ENCODE measurements at places on chromosomes 12 and 14. TPM values are rescaled to one million over a fixed set of nuclear protein-coding genes. Genes with fewer than 3 reads are reported as not detected.

GRCh38 chr12:44703182-44703910, 172.8 kb downstream of the NELL2 start:
- no peak for DNase-seq

DNA sequence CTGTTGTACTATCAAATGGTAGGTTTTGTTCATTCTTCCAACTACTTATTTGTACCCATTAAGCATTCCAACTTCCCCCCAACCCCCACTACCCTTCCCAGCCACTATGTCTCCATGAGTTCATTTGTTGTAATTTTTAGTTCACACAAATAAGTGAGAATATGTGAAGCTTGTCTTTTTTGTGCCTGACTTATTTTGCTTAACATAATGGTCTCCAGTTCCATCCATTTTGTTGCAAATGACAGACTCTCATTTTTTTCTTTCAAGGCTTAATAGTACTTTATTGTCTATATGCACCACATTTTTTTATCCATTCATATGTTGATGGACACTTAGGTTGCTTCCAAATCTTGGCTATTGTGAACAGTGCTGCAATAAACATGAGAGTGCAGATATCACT, 86.2 kb downstream of the ALG10B start:
- no peak for DNase-seq

GRCh38 chr12:99253068-99253467, 394.5 kb upstream of the GARIN6 start:
- no peak for DNase-seq

- peak; percentile 45 for DNase-seq
These were observed 279.8 kb downstream of the AKAP6 start for GRCh38 chr14:32608857-32609256.

DNA sequence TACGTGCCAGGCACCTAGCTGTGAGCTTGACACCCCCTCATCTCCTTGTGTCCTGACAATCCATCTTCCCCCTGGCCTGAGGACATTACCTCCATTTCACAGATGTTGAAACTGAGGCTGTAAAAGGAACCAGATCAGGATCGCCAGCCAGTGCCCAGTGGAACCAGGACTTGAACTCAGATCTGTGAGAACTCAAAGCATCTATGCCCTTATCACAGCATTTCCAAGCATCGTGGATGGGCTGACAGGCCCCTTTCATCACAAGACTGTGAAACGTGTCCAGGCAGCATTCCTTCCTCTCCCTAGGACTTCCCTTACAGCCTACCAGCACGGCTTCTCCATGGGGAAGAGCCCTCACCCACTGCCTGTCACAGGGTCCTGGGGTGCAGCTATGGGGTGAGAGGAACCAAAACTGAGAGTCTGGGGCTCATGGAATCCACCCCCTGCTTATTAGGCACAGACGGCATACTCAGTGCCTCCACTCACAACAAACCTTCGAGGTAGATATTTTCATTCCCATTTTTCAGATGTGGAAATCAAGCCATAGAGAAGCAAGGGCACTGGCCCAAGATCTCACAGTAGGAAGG, 26.9 kb downstream of the CMKLR1 start:
- DNase-seq: no peak

DNA sequence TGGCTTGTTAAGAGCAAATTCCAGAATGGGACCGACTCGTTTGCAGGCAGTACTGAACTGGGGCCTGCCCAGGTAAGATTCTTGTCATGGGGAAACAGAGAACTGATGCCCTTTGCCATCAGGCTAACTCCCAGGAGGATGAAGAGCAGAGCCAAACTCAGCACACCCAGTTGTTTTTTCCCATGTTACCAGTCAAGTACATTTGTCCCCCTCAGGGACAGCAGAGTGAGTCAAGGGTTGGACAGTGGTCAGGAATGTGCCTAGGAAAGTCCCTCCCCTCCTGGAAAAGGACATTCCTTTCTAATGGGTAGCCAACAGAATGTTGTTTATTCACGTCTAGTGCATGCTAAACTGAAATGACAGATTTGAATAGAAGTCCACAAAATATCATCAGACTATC, 1.6 kb downstream of the ART4 start:
- DNase-seq: peak; percentile 95

KCNJ8 gene
- total RNA-seq: under 0.01 TPM

TMEM120B gene
- 5.3 TPM for total RNA-seq

SNRPF gene
- 24.5 TPM for total RNA-seq

NKX2-1 gene
- total RNA-seq: not detected

DNA sequence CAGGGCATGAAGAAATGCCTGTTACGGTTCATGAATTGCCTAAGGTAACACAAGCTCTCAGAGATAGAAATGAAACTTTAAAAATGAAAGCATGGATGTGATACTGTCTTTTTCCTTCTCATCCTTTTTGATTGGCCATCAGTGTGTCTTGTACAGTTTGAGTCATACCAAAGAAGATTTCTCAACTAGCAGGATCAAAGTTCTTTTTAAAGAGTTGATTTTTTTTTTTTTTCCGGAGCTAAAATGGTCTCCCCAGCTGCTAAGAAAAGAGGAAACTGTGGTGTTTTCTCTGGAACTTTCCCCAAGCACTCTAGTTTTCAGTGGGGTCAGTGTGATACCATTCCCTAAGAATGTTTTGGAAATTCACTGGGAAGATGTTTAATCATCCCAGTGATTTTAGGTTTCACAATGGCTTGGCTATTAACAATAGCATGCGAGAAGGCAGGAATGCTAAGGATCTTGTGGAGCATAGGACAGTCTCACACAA, 105.0 kb downstream of the ETNK1 start:
- DNase-seq: no peak

DNA sequence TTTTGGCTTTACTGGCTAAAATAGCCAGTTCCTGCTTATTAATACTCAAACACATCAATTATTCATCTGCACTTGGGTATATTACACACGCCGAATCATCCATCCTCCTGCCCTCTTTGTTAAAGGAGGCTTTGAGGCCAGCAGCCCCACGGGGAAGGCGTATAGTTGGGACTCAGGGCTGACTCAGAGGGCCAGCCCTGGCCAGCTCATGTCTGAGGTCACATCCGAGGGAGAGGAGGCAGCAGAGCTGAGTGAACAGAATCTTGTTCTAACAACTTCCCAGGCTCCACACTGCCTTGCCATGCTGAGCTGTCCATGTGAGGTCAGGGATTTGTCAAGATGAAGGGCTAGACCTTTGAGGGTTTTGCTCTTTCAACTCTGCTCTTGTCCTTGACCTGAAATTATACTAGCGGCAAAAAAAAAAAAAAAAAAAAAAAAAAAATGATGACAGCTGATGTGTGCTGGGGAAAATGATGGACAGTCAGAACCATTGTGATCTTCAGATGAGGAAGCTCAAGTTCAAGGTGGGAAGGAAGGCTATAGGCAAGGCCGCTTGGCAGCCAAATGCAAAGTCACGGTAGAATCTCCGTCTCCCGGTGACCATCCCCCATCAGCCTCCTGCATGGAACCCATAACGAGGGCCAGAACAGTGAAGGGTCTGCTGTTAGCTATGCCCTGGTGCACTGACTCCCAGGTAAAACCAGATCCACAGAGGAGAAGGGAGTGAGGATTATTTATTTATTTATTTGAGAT, 12.5 kb upstream of the MARK3 start:
- DNase-seq: no peak

DNA sequence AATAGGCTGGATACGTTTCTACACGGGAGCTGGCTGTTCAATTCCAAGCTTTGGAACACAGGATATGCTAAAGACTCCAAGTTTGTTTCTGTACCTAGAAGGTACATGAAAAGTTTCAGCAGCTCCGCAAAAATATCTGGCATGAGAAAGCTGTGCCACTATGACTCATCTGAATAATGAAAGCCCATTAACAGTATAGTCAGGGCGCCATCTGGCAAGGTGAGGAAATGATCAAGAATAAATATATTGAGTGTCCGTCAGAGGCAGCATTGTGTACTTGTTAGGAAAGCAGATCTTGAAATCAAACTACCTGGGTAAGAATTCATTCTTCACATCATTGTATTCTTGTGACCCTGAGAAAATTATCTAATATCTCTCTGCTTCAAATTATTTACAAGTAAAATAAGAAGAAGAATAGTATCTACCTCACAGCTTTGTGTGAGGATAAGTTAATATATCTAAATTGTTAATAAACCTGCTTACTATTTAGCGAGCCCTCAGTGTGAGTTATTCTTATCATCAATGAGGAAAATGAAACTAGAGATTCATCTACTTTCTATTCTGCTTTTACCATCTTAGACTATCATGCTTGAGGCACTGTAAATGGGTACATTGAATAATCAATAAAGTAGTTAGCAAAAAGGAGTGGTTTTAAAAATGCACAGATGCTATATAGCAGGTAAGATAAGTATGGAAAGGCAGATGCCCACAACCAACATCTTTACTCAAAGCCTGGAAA, 53.5 kb downstream of the FSCB start:
- no peak for DNase-seq

DNA sequence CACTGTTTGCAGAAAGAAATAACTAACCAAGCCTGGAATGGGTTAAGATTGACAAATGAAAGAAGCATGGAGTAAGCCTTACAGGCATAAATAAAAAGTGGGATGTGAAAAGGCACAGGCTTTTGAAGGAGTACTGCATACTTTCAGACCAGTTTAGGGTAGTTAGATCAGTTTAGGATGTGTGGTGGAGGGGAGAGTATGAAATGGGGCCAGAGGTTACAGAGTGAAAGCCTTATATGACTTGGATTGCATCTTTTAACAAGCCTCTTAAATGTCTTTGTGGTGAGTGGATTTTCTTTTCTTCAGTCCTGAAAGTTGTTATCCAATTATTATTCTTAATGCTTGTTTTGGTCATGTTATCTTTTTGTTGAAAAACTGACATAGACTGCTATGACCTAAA, 52.2 kb upstream of the TRHDE start:
- no peak for DNase-seq

DNA sequence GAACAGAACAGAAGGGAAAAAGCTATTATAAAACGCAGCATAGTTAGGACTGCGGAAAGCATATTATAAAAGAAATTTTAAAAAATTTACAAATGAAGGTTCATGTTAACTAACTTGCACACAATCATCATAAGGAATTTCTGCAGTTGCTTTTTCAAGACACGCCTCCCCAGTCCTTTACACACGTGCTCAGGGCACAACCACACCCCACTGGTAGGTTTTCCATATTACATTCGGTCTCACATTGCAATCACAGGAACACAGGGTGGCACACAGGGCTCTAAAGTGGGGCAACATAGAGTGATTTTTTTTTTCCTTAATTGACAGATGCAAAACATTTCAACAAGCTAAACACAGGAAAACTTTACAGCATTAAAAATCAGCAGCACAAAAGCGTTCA, 69.7 kb downstream of the DICER1 start:
- no peak for DNase-seq

DNA sequence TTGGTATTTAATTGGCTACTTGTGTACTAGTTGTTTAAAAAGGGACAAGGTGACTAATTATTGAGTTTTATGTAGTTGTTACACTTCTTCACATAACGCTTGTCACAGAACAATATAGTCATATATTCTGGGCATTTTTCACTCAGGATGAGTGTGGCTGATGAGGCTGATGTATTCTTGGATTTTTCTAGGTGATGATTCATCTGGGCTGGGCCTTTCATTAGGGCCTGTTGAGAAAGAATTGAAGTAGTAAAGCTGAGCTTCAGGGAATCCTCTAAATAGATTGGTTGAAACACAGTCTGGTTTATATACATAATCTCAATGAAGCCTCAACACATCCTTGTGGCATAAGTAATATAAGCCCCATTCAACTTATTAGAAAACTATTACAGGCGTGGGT, 445.7 kb downstream of the DAD1 start:
- no peak for DNase-seq

- no peak for DNase-seq
These were observed 36.9 kb downstream of the SLC15A4 start for GRCh38 chr12:128786741-128787391.

DNA sequence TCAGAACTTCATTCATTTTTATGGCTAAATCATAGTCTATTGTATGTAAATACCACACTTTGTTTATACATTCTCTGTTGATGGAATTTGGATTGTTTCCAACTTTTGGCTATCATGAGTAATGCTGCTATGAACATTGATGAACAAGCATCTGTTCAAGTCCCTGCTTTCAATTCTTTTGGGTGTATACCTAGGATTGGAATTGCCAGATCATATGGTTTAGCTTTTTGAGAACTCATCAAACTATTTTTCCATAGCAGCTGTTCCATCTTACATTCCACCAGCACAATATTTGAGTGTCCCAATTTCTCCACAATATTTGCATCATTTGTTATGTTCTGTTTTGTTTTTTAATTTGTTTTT, 52.3 kb upstream of the CCND2 start:
- DNase-seq: peak; percentile 25

DNA sequence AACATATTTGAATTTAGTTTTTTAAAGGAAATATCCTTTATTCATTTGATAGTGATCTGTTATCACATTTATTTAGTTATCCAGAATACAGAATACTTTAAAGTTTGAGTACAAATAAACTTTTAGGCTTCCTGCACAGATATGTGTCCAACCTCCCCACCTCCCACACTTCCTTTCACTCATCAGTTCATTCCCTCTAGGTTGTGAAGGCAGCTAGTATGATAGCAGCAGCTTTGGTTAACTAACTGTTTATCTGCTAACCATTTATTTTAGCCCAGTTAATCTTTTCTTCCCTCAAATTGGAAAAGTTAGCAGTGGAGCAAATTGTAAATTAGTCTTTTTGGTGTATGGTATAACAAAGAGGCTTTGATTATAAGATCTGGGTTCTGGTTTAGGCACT, 35.7 kb downstream of the CNOT2 start:
- no peak for DNase-seq

GRCh38 chr12:89892436-89892835, 183.8 kb upstream of the ATP2B1 start:
- DNase-seq: no peak

GRCh38 chr12:21336656-21337055, 1.9 kb upstream of the SLCO1A2 start:
- DNase-seq: no peak

GRCh38 chr12:45655186-45655585, 74.3 kb upstream of the ARID2 start:
- peak; percentile 19 for DNase-seq

DNA sequence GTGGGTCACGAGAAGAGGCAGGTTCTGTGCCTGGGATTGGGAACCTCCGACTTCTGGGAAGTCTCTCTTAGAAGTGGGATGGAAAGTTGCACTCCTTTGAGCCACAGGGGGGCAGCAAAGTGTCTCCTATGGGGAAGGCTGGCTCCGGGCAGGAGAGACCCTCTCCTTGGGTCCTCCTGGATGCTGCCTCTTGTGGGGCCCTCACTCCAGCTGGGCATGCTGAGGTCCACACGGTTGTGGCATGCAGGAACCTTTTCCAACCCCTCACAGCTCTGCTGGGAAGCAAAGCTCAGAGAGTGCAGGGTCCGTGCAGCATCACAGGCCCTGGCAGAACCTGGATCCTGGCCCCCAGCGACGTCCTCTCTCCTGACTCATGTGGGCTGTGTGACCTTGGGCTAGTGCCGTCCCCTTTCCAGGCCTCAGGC, 17.4 kb downstream of the SDSL start:
- peak; percentile 5 for DNase-seq

- DNase-seq: no peak
These were observed 7.4 kb downstream of the SMOC1 start for GRCh38 chr14:69886453-69887242.

GALNT8 gene
- total RNA-seq: 0.13 TPM

All from dermis microvascular lymphatic vessel endothelial cell (primary cell).